ENCODE measurements at places on chromosomes 16 and 17.
A peak's percentile ranks its signal among the peaks of the same experiment; 100 is the strongest.

DNA sequence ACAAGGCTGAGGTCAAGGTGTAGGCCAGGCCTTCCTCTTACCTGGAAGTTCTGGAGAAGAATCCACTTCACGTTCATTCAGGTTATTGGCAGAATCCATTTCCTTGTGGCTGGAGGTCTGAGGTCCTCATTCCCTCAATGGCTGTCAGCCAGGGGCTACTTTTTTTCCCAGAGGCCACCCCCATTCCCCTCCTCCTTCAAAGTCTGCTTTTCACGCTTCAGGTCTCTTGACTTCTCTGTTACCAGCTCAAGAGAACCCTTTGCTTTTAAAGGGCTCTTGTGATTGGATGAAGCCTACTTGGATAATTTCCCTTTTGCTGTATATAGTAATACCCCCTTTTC is 55.1 kb upstream of the LGALS9 start:
- no peak for DNase-seq

GRCh38 chr16:84062734-84063640 is 20.4 kb upstream of the SLC38A8 start:
- peak; percentile 43 for DNase-seq

- DNase-seq, result no peak
Observed at GRCh38 chr17:10380631-10381408, 8.0 kb upstream of the MYH13 start.

DNA sequence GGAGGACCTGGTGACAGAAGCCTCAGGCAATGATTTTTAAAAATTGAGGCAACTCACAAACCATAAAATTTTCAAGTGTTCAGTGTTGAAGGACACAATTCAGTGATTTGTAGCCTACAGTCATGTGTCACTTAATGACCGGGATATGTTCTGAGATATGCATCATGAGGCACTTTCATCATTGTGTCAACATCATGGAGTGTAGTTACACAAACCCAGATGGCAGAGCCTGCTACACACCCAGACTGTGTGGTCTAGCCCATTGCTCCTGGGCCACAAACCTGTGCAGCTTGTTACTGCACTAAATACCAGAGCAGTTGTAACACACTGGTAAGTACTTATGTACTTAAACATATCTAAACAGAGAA is 1.6 kb downstream of the PRSS41 start:
- DNase-seq, result no peak

GRCh38 chr16:49349446-49350168 is 24.0 kb upstream of the C16orf78 start:
- no peak for DNase-seq

DNA sequence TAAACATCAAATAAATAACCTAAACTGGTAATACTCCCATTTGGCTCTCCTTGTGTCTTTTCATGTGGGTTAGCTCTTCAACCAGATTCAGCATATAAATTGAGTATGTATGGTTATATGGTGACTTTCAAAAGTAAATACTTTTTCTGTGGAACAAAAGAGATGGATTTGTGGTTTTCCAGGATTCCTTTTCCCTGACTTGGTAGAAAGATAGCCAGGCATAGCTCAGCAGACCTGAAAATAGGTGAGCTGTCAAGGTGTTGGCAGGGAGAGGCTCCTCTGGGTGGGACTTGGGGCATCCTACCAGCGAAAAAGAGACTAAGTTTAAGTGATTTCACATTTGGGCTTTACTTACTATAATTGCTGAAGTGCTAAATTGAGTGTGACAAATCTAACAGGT is 80.3 kb downstream of the FTO start:
- DNase-seq, result peak; percentile 82

DNA sequence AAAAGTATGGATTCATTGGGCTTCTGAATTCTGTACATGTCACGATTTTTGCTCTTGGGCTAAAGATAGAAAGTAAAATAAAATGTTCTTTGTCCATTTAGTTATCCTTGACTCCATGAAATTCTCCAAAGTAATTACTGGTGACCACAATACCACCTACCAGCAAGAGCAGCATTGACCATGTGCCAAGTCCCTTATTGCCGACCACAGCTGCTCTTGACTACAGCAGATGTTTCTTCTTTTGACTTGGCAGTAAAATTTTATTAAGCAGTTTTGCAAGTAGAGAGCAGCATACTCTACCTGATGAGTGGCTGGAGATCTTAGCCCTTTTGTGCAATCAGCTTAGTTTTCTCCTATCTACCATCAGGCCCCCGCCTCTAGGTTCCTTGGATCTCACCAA is 152.2 kb upstream of the TBX2 start:
- DNase-seq, result no peak

- DNase-seq, result no peak
Observed at GRCh38 chr16:23863511-23864422, 28.0 kb downstream of the PRKCB start.

DNA sequence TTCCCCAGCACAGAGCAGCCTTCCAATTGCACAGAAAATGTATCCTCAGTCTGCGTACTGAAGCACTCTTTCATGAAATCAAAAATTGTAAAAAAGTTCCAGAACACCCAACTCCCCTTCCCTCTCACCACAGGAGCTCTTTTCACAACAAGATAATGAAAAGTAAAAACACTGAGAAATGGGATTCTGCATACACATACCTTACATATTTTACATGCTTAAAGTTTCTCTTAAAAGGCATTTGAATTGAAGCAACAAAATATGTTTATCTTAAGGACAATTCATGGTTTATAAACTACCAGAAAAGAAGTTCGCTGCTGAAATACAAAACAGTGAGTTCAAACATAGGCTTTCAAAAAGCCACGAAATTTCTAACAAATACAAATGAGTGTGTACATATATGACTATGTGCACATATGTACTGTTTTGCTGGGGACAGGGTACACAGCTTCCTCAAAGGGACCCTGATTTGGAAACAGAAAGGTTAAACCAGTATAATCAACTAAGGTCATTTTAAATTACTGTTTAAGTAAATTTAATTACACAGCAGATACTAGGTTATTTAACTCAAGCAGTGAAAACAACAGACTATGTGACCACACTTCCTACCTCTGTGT is 33.8 kb downstream of the COG1 start:
- no peak for DNase-seq

- no peak for DNase-seq
Observed at GRCh38 chr17:30921544-30922196, at the start of gene ADAP2. TSS of gene ADAP2 (plus strand) at chr17:30921945. CDS start at chr17:30922015, 70 bp downstream.

DNA sequence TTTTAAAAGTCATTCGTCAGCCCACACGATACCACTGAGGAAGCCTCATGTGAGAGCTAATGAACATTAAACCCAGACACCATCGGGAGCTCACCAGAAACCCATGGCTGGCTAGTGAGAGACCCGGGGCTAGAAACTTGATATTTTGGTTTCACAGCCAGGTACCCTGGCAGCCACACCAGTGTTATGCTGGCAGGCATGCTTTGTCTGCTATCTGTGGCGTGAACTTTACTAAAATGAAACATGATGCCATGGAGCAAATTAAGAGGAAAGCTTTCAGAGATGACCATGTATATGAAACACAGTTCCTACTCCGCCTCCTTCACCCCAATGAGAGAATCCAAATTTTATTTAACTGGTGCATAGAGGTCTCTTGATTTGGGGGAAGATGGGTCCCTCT is 291.2 kb downstream of the IRX3 start:
- no peak for DNase-seq

GRCh38 chr16:4624827-4625559 is 367 bp downstream of the MGRN1 start:
- no peak for DNase-seq

DNA sequence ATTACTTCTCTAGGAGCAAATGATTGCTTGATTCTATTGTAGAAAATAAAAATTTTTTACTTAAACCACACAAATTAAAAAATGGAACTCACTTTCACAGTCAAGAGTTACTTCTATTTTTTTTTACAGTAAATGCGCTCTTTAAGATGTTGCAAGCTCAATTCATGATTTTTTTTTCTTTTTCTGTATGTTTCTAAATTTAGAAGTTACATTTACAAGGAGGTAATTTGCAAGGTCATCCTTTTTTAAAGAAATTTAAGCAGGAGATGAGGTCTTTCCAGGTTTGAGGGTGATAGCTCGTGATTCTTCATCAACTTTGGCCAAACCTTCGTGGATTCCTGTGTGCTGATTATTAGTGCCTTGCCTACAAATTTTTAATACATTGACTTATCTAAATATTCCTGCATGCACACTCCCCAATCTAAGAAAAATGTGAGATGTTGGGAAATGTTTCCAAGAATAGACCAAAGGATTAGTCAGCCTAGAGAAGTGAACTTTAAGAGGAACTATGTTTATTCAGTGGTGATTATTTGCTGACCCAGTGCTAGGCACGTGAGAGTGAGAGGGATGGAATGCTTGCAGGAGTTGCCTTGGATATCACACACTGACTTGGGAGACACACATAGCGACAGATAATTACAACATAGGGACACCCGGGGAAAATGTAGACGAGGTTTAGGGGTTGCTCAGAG is 429.8 kb downstream of the MAF start:
- DNase-seq, result no peak

DNA sequence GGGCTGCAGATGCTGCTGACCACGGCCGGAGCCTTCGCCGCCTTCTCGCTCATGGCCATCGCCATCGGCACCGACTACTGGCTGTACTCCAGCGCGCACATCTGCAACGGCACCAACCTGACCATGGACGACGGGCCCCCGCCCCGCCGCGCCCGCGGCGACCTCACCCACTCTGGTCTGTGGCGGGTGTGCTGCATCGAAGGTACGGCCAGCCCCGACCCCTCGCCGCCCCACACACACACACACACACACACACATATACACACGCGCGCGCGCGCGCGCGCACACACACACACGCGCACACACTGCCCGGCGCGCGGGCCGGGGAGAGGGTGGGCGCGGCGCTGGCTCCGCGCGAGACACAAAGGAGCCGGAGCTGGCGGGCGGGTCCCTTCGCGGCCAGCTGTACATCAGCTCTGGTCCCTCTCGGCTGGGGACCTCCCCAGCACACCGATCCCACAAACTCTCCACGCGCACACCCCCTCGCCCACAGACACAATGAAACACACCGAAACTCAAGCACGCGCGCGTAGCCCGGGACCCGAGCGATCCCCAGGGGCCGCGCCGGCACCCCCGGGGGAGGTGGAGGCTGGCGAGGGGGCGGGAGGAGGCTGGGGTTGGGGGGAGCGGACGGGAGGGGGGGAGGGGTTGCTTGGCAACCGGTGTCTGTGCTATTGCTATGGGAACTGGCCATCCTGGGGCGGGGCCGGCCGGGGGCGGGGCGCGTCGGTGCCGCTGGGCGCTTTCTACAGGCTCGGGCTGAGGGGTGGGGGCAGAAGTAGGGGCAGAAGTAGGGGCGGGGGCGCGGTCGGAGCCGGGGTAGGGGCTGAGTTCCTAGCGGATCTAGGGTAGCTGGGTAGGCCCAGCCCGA is 658 bp downstream of the CACNG4 start:
- DNase-seq, result no peak

DNA sequence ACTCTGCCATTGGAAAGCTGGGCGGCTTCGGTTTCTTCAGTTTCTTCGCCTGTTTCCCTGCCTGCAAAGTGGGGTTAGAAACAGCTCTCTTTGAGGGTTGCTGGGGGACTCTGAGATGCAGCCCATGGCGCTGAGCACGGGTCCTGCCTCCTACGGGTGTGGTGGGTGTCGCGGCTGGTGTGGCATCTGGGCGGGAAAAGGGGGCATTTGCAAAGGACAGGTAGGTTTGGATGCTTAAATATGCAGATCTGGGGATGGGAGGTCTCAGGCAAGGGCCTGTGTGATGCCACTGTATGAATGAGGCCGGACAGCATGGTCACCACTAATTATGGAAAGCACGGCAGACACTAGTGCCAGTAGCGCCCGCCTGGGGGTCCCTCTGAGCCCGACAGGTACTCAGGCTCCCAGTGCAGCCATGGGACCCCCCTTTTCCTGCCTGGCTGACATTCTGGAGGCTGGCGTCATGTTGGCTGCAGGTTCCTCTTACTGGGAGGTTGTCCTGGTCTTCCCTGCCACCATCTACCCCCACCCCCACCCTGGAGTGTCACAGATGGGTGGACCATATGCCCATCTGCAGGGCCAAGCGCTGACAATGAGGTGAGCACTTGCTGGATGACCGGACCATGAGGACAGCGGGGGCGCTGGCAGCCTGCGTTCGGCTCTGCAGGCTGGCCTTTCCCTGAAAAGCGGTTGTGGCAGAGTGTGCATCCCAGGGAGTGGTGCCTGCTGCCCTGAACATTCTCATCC is 237.7 kb downstream of the SEC14L1 start:
- DNase-seq, result no peak

- DNase-seq, result no peak
Observed at GRCh38 chr16:87306516-87306915, 10.7 kb downstream of the C16orf95 start.

DNA sequence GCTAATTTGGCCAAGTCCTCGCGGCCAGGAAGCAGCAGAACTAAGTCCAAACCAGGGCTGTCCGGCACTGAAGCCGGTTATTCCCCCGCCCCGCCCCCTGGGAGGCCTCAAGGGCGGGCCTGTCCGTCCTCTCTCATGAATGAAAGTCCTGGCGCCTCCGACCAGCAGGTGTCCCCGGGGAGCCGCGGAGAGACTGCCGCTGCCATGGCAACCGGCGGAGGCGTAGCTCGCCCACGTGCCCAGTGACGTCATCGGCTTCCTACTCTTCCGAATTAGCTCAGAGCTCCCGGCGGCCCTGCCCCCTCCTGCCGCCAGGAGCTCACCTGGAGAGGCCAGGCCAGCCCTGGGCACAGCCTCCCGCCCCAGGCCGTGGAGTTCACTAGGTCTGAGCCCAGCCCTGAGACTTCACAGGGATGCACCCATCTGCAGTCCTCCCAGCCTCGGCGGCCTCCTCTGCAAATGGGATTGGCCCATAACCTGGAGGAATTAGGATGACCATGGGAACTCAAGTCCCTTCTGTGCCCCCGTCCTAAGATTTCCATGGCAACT is 1.3 kb downstream of the SPATA2L start:
- peak; percentile 95 for DNase-seq

- no peak for DNase-seq
Observed at GRCh38 chr17:39700148-39700987, 504 bp downstream of the ERBB2 start.

DNA sequence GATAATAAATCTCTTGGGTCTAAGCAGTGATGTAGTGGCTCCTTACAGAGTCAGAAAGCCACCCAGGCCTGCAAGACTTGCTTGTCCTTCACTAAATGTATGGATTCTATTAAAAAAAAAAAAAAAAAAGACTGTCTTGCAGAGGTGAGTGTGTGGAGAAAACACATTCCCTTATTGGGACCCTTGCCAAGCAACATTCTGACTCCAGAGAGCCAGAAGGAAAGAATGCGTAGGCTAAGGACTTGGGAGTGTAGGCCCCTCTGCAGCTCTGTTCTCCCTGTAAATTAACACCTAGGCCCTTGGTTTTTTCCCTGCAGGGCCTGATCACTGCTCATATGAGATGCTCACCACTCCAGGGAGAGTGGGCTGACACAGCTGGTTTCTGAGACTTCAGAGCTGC is 17.8 kb downstream of the SCPEP1 start:
- no peak for DNase-seq
